Uterine smooth muscle cell (primary cell): ENCODE measurements at places on chromosomes 13 and 19. TPM values are rescaled to one million over a fixed set of nuclear protein-coding genes. Genes with fewer than 3 reads are reported as not detected.

Gene LILRA2
- total RNA-seq: not detected in 2 replicates

Gene KLF12
- total RNA-seq: 9.7 and 11.5 TPM in 2 replicates

Gene ARHGAP45
- 0.77 and 0.87 TPM in 2 replicates for total RNA-seq

Gene PSG6
- 0.11 TPM in 1 of 2 replicates, not detected in the other for total RNA-seq
